ENCODE measurements at places on chromosomes 4 and X. TPM values are rescaled to one million over a fixed set of nuclear protein-coding genes. Genes with fewer than 3 reads are reported as not detected.
A peak's percentile ranks its signal among the peaks of the same experiment; 100 is the strongest.

CFI gene
- total RNA-seq = not detected

IBSP gene
- total RNA-seq = not detected

ERCC6L gene
- total RNA-seq = 0.55 TPM

BEX1 gene
- total RNA-seq = 16.6 TPM

GLRA3 gene
- total RNA-seq = not detected

TLR2 gene
- 0.79 TPM for total RNA-seq

HAUS7 gene
- 12.1 TPM for total RNA-seq

PABPC1L2B gene
- total RNA-seq = not detected

CDX4 gene
- not detected for total RNA-seq

MAGEB2 gene
- not detected for total RNA-seq

GAGE2A gene
- total RNA-seq = not detected

DNA sequence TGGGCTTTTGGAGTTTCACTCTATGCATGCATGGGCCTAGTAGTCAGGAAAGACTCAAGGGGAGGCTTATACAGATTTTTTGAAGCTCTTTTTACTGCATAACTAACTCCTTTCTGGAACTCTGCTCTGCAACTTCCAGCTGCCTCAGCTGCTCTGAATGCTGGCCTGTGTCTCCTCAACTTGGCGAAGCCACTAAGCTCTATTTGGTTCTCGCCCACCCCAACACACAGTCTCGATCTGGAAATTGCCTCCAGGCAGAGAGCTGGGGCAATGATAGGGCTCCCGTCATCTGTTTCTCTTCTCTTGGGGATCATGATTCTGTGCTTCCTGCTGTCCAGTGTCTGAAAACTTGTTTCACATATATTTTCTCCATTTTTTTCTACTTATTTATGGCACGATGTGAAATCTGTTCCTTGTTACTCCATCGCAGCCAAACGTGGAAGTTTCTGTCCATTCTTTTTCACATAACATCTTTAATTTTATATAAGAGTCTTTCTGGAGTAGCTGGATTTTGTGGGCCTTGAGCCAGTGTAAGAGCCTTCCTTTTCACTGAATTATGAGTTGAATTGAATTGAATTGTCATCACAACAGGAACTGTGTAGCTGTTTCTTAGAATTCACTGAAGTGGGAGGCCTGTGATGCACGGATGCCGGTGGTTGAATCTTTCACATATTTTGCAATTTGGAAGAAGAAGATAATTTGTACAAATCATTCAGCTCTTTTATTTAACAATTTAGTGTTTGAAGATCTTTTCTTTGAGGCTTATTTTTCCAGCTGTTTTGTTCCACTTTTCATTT, 9.0 kb downstream of the ZNF275 start:
- peaks cover 4% of the 10 kb centered on the region for H3K4me1 ChIP-seq
- H3K4me3 ChIP-seq = no peak overlapping the region
- no peaks in the 10 kb centered on the region for H3K27me3 ChIP-seq
- peaks cover 4% of the 10 kb centered on the region for H3K36me3 ChIP-seq
- H3K27ac ChIP-seq = no peak overlapping the region
- no peak for DNase-seq

DNA sequence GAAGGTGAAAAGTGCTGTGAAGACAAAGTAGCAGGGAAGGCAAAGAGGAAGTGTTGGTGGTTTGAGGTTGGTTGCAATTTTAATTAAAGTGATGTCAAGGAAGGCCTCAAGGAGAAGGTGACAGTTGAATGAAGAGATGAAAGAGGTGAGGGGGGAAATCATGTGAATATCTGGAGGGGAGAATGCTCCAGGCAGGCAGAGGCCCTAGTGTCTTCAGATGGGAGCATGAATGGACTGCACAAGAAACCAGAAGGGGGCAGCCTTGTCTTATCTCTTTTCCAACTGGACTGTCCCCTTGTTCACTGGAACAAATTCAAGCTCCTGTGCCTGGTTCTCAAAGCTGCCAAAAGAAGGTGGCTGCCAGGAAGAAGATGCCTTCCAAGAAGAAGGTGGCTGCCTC, 68.4 kb downstream of the MAOB start:
- no peak overlapping the region for H3K27ac ChIP-seq
- H3K27me3 ChIP-seq = no peaks in the 10 kb centered on the region
- H3K36me3 ChIP-seq = no peaks in the 10 kb centered on the region
- no peak for DNase-seq

- no peak overlapping the region for H3K27ac ChIP-seq
- H3K4me1 ChIP-seq = no peaks in the 10 kb centered on the region
- no peak overlapping the region for H3K4me3 ChIP-seq
- no peak for DNase-seq
Measured at GRCh38 chr4:139465922-139466321, 12.0 kb downstream of the RAB33B start.

GRCh38 chr4:34250562-34250961, 1993.8 kb downstream of the ARAP2 start:
- no peak overlapping the region for H3K4me3 ChIP-seq
- no peak for DNase-seq
- H3K36me3 ChIP-seq = no peaks in the 10 kb centered on the region
- H3K4me1 ChIP-seq = no peaks in the 10 kb centered on the region

DNA sequence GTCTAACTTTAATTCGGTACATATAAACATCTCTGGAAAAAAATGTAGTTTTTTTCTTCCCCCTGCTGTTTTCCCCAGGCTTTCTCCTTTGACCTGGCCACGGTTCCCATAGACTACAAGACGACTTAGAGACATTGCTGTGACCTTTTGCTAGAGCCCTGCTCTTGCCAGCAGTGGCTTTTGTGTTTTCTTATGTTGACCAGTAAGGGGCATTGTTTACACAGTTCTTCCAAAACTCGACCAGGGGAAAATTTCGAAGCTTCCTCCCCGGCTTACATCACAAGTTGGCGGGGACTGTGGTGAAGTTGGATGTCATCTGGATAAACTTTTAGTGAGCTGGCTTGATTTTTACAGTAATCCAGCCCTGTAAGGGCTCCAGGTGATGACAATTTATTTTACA, 9.3 kb downstream of the CCDC160 start:
- H3K27me3 ChIP-seq = no peaks in the 10 kb centered on the region
- no peak for DNase-seq
- H3K27ac ChIP-seq = no peak overlapping the region
- H3K4me3 ChIP-seq = no peak overlapping the region
- H3K36me3 ChIP-seq = no peaks in the 10 kb centered on the region

GRCh38 chrX:15820106-15821073, 30.1 kb downstream of the ZRSR2 start:
- peaks cover 9% of the 10 kb centered on the region for H3K36me3 ChIP-seq
- no peaks in the 10 kb centered on the region for H3K4me1 ChIP-seq
- peak; percentile 49 for DNase-seq
- H3K4me3 ChIP-seq = no peak overlapping the region

GRCh38 chr4:57119054-57119651, 9.0 kb upstream of the IGFBP7 start:
- H3K36me3 ChIP-seq = no peaks in the 10 kb centered on the region
- peak overlapping the region; percentile 35 for H3K4me3 ChIP-seq
- no peaks in the 10 kb centered on the region for H3K27me3 ChIP-seq
- H3K4me1 ChIP-seq = peaks cover 35% of the 10 kb centered on the region
- peak overlapping the region; percentile 99 for H3K27ac ChIP-seq
- peak; percentile 97 for DNase-seq

- no peaks in the 10 kb centered on the region for H3K36me3 ChIP-seq
- peak; percentile 48 for DNase-seq
- H3K4me3 ChIP-seq = no peak overlapping the region
- H3K27ac ChIP-seq = no peak overlapping the region
Measured at GRCh38 chr4:66017671-66018070, 347.4 kb upstream of the EPHA5 start.

GRCh38 chr4:22454955-22455354, 60.9 kb downstream of the ADGRA3 start:
- no peak overlapping the region for H3K4me3 ChIP-seq
- no peaks in the 10 kb centered on the region for H3K27me3 ChIP-seq
- no peaks in the 10 kb centered on the region for H3K4me1 ChIP-seq
- H3K27ac ChIP-seq = no peak overlapping the region
- no peak for DNase-seq
- H3K36me3 ChIP-seq = no peaks in the 10 kb centered on the region

DNA sequence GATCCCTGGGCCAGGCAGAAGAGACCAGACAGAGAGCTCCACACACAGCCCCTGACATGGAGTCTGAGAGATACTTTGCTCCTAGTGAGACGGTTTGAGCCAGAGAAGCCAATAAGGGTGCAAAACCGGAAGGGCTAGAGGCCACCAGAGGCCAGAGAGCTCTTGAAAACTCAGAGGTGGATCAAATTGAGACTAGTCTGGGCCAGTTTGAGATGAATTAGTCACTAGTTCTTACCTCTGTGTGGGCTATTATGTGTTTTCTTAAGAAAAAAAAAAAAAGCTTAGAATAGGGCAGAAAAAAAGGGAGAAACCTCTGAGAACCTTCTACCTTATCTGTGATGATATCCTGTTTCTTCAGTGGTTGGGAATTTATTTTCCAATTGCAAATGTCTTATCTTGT, 110.4 kb upstream of the EDNRA start:
- DNase-seq = peak; percentile 77
- H3K4me3 ChIP-seq = no peak overlapping the region
- H3K27ac ChIP-seq = peak overlapping the region; percentile 88
- peaks cover 21% of the 10 kb centered on the region for H3K4me1 ChIP-seq
- no peaks in the 10 kb centered on the region for H3K36me3 ChIP-seq
- no peaks in the 10 kb centered on the region for H3K27me3 ChIP-seq

DNA sequence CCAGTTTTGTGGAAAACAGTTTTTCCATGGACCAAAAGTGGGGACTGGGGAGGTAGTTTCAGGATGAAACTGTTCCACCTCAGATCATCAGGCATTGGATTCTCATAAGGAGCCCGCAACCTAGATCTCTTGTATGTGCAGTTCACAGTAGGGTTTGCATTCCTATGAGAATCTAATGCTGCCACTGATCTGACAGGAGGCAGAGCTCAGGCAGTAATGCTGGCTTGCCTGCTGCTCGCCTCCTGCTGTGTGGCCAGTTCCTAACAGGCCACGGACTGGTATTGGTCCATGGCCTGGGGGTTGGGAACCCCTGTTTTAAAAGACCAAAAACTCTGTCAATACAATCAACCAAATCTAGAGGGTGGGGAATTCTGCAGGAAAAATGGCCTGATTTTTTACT, 100.0 kb upstream of the EOLA2 start:
- H3K27me3 ChIP-seq = no peaks in the 10 kb centered on the region
- no peak for DNase-seq
- H3K36me3 ChIP-seq = no peaks in the 10 kb centered on the region
- H3K27ac ChIP-seq = peak overlapping the region; percentile 38

DNA sequence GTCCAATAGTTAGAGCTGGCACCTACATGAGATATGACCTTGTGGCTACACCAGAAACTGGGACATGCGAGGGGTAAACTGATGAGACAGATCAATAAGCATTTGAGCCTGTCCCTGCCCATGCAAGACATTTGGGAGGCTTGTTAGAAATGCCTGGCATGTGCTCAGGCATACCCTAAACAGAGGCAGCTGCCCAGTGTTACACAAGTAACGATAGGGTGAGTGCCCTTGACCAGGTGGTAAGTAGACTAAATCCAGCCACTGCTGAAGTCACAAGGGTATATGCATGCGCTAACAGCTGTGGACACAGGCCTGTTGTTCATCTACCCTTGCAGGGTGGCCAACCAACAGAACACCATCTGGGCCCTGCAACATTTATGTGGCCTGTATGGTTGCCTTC, 56.1 kb upstream of the CCDC149 start:
- no peak for DNase-seq
- no peaks in the 10 kb centered on the region for H3K36me3 ChIP-seq
- no peak overlapping the region for H3K4me3 ChIP-seq
- H3K4me1 ChIP-seq = no peaks in the 10 kb centered on the region
- H3K27ac ChIP-seq = no peak overlapping the region
- peaks cover under 1% of the 10 kb centered on the region for H3K27me3 ChIP-seq

- H3K36me3 ChIP-seq = peaks cover 70% of the 10 kb centered on the region
- peaks cover 29% of the 10 kb centered on the region for H3K4me1 ChIP-seq
- DNase-seq = no peak
- no peaks in the 10 kb centered on the region for H3K27me3 ChIP-seq
Measured at GRCh38 chr4:10089346-10089745, 27.3 kb downstream of the WDR1 start.

GRCh38 chr4:123777373-123777772, 380.8 kb downstream of the SPRY1 start:
- peak; percentile 49 for DNase-seq
- no peak overlapping the region for H3K4me3 ChIP-seq
- no peak overlapping the region for H3K27ac ChIP-seq

GRCh38 chrX:124342174-124342867, 4.0 kb upstream of the SH2D1A start:
- no peak overlapping the region for H3K4me3 ChIP-seq
- no peaks in the 10 kb centered on the region for H3K36me3 ChIP-seq
- H3K27ac ChIP-seq = no peak overlapping the region

DNA sequence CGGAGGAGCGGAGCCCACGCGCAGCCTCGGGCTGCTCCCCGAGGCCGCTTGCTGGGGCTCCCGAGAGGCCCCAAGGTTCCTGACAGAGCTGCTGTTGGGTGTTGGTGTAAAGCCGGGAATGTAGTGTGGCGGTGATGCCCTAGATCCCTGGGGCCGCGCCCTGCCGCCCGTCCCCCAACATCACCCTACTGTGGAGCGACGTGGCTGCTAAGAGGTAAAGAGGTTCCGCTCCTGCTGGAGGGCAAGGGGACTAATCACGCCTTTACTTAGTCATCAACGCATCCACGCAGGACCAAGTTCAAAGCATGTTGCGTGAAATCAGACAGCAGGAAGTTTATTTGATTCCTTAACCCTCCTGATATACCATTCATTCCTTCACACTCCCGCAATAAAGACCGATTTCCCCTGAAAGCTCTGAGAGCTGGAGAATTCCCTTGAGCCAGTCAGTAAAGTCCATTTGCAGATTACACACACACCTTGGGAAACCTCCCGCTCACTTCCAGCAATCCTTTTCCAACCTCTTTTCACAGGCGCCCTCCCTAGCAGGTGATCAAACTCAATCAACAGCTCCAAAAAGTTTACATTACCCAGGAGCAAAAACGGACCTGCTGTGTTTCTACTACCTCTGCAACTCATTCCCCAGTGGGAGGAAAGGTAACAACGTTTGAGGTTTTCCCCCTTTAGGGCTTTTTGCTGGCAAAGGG, 579 bp upstream of the GABRA2 start:
- H3K27ac ChIP-seq = no peak overlapping the region
- no peaks in the 10 kb centered on the region for H3K36me3 ChIP-seq
- peak overlapping the region; percentile 21 for H3K4me3 ChIP-seq
- no peaks in the 10 kb centered on the region for H3K4me1 ChIP-seq
- no peak for DNase-seq

All from astrocyte (in vitro differentiated cells and primary cell).